ENCODE measurements at places on chromosomes 3 and 15. TPM values are rescaled to one million over a fixed set of nuclear protein-coding genes. Genes with fewer than 3 reads are reported as not detected.

GRCh38 chr3:73254062-73254461 lies 192.6 kb downstream of the EBLN2 start:
- DNase-seq: no peak

The PLOD2 gene
- total RNA-seq: 3.4 TPM

The MAP1A gene
- total RNA-seq: 6.2 TPM

DNA sequence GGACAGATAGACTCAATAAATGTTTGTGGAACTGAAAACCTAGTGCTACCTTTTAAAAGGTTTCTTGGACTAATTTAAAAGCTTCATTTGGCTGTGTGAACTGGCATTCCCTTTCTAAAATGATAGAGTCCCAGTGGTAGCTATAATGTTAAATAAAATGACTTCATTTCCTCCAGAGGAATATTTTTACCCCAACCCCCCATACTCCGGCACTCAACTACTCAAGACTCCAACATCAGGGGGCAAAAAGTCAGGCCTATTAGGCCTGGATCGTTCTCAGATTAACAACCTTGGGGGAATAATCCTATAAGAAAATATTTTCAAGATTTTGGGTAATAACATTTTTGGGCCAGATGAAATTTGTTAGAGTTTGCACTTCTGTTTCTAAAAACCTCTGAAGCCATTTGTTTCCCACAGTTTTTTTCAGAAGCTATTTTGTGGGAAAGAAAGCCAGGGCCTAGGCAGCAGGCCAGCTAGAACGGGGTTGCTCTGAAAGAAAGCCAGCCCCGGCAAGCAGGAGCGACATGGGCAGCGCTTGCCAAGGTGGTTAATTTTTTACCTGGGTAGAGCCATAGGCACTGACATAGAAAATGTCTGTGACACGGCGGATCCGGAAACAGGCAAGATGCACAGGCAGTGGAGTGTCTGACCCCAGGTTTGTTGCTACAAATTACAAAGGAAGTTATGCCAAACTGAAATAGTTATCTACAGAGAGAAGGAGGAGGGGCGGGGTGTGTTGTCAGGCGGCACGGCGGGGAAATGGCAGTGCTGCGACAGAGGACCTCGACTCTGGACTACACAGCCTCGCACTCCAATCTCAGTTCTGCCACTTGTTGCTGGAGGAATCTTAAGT lies 84.6 kb downstream of the MAGI1 start:
- DNase-seq: no peak

- no peak for DNase-seq
These were observed 10.6 kb upstream of the TGM5 start for GRCh38 chr15:43277231-43277823.

The UTS2B gene
- not detected for total RNA-seq

DNA sequence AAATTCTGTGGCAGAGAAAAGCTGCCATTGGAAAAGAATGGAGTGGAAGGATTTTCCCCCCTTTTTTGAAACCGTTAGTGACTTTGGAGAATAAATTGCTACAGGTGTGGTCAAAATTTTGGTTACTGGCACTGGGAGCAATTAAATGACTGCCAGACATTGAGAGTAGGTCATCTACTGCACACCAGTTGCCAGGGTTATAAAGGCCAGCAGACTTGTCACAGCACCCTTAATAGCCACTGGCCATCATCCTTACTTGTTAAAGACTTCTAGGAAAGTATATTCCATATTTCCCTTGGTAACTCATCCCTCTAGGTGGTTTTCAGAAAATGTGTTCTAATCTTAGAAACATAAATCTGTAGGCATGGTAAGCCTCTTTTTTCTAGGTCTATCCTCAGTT lies 8.0 kb downstream of the PIK3CA start:
- peak; percentile 28 for DNase-seq

GRCh38 chr3:130854208-130854864 lies 39.5 kb upstream of the ATP2C1 start:
- peak; percentile 20 for DNase-seq

DNA sequence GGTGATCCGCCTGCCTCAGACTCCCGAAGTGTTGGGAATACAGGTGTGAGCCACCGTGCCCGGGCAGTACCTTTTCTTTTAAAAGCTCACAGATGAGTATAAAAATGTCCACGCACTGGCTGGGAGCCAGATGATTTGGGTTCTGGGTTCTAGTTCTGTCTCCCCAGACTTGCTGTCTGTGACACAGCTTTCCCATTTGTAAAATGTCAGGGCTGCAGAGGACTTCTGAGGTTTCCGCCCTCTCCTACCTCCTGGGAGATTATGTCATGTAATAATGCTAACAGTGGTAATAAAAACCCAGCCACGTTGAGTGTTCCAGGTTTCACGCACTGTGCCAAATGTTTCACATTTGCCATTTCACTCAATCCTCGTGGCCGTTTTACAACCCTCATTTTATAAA lies 1.3 kb upstream of the PPP4R2 start:
- no peak for DNase-seq

DNA sequence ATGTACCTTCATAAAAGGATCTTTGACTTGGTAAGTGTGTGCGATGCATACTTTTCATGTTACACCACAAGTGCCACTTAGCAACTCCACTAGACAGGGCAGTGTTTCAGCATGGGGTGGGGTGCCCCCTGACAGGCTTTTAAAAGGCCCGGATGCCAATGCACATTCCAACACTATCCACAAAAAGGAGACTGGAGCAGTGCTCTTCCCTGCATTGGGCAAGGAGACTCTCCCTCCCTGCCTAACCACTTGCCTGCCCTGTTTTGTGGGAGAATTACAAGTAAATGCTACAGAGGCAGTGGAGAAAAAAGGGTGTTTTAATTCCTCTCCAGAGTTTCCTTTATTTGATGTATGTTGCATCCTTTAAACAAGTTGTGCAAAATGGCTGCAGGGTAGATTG lies 1.7 kb upstream of the RARB start:
- no peak for DNase-seq

Data from gastrocnemius medialis (tissue), 4 donors.